Posterior vena cava (tissue), 2 donors: ENCODE measurements at places on chromosomes 7 and 10. TPM values are rescaled to one million over a fixed set of nuclear protein-coding genes. Genes with fewer than 3 reads are reported as not detected.

The FFAR4 gene
- total RNA-seq, result 0.14 TPM

The HKDC1 gene
- 0.09 TPM for total RNA-seq

The ACTL6B gene
- total RNA-seq, result not detected

The HSPA12A gene
- total RNA-seq, result 20.8 TPM
